ENCODE measurements at places on chromosomes 7 and 10.

GRCh38 chr7:1058821-1059199 is 14.5 kb downstream of the GPR146 start:
- DNase-seq: no peak

DNA sequence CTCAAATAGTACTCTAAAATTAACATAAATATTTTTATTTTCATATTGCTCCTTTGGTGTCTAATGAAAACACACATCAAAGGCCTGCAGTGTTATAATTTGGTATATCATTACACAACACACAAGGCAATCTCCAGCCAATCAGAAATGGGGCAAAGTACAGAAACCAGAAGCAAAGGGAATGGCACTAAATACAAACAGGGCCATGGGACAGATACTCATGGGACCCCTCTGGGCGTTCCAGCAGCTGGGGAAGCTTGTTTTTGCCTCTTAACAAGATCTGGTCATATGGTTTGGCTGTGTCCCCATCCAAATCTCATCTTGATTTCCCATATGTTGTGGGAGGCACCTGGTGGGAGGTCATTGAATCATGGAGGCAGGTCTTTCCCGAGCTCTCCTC is 551.8 kb upstream of the NRP1 start:
- no peak for DNase-seq

DNA sequence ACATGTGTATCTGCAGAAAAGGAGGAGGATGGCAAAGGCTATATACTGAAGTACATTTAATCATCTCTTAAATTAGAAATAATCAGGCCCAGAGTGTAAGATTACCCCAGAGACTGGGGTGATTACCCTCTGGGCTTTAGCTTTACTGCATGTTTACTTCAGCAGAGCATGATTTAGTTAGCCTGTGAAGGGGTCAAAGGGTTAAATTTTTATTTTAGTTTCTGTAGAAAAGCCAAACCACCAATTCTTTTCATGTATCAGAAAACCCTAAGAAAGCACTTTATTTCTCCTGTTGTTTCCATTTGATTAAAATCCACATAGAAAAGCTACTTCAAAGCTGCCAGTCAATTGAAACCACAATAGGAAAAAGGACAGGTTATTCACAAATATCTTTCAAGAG is 101.5 kb upstream of the LSM8 start:
- no peak for DNase-seq

- peak; percentile 89 for DNase-seq
Measured at GRCh38 chr7:135659159-135659846, 3.0 kb upstream of the STMP1 start.

GRCh38 chr10:128476845-128477244 is 350.6 kb upstream of the MKI67 start:
- no peak for DNase-seq

DNA sequence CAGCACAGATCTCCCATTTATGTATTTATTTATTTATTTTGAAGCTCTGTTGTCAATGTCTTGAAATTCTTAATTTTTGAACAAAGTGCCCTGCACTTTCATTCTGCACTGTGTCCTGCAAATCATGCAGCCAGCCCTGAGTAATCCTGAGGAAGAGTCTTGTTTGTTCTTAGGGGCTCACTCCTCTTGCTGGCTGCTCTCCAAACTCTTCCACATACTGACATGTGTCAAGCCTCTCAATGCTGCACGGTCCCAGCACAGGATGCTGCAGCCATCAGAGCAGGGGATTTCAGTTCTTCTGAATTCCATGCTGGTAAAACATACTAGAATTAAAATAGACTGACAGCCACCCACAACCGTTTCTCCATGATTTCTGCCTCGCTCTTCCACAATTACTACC is 207.2 kb downstream of the PARD3 start:
- peak; percentile 68 for DNase-seq

DNA sequence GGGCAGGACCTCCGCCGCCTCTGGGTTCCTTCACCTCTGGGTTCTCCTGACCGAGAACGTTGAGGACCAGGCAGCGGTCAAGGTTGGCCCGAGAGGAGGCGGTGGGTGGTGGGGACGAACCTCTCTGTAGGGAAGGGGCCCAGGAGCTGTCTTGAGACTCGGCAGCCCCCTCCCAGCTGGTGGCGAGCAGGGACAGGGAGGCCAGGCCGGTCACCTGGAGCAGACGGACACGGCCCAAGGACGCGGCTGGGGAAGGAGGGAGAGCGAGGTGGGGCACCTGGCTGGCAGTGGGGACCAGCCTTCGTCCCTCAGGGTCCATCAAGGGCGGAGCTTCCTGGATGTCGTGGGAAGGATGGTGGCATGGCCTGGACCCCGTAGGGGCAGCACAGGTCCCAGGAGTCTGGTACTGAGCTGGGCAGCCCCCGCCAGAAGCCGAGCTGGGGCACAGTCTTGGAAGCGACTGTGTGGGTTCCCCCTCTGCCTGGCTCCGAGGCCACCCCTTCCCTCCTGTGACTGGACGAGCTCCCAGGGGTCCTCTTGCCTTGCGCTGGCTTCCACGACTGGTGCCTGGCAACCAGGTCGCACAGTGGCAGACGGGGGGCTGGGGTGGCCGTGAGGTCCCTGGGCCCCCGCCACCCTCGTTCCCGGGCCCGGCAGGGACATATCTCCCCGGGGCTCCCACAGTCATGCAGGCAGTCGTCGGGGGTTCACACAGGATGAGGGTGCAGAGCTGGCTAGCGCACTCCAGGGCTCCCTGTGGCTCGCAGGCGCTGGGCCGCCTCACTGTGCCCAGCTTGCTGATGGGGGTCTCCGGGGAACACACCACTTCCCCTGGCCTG is 89.9 kb downstream of the DNAJB6 start:
- DNase-seq: no peak

GRCh38 chr7:7569081-7569527 is 2.4 kb downstream of the MIOS start:
- DNase-seq: no peak

GRCh38 chr7:152869677-152870051 is 110.1 kb downstream of the ACTR3B start:
- DNase-seq: no peak

DNA sequence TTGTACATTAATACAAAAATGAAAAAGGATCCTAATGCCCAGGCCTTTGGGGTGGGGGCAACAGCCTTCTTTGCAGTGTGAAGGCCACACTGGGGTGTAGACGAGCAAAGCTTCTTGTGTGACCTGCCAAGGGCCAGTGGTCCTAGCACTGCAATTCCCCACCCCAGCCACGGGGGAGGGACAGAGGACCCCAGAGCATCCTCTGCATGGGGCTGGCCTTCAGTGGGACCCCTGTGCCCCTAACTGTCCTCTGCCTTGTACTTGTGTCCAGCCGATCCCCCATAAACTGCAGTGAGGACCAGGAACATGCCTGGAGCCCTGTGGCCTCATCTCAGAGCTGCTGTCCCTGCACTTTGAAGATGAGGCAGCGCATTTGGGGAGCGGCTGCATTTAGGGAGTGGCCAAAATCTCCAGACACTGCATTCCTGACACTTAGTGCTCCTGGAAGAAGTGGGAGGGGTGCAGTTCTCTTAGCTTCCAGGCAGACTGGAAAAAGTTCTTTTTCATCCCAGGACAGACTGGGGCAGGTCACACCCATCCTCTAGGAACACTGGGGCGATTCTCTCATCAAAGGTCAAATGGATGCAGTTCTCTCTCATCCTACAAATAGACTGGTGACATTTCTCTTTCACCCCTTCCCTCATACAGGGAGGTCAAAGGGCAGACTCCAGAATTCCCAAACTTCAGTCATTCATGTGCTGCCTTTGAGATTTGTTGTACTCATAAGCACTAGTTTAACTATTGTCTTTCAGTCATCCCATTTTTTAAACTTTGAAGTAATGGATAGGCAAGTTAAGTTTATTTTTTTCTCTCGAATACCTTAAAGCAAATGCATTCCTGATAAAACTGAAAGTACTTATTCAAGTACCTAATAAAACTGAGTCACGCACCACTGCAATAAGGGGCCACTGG is 922 bp upstream of the MYO1G start:
- DNase-seq: no peak

- DNase-seq: no peak
Measured at GRCh38 chr10:101840102-101840684, 3.4 kb downstream of the KCNIP2 start.

DNA sequence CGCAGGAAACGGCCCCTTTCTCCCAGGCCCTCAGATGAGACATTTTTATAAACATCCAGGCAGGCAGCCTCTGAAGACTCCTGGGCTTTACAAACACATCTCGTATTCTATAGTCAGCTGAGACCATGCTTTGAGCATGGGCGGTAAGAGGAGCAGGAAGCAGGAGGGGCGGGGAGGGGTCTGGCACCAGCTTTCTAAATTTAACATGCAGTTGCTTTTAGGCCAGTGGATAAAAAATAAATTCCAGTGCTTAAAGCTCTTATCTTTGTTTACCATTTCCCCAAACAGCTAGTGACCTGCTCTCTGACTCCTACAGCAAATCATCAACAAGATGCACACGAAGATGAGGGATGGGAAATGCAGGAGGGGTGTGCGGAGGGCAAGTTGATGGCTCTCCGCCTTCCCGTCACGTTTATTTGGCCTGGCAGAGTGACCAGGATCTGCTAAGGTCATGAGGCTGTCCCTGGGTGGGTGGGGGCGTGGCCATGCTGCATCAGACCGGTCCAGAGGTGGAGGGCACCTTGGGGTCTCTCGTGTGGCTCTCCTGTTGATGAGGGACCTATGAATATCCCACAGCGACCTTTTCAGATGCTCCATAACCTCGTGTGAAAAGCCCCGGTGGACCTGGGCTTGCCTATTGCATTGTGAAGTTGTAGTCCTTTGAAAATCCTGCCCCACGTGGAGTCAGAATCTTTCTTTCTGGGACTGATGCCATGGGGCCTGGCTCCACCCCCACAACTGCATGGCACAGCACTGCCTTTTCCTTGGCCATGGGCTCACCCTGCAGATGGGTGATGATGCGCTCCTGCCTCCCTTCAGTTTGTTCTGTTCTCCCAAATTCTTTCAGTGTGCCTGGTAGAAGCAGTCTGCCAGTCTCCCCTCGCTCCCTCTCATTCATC is 67.5 kb downstream of the PARP12 start:
- DNase-seq: peak; percentile 27

DNA sequence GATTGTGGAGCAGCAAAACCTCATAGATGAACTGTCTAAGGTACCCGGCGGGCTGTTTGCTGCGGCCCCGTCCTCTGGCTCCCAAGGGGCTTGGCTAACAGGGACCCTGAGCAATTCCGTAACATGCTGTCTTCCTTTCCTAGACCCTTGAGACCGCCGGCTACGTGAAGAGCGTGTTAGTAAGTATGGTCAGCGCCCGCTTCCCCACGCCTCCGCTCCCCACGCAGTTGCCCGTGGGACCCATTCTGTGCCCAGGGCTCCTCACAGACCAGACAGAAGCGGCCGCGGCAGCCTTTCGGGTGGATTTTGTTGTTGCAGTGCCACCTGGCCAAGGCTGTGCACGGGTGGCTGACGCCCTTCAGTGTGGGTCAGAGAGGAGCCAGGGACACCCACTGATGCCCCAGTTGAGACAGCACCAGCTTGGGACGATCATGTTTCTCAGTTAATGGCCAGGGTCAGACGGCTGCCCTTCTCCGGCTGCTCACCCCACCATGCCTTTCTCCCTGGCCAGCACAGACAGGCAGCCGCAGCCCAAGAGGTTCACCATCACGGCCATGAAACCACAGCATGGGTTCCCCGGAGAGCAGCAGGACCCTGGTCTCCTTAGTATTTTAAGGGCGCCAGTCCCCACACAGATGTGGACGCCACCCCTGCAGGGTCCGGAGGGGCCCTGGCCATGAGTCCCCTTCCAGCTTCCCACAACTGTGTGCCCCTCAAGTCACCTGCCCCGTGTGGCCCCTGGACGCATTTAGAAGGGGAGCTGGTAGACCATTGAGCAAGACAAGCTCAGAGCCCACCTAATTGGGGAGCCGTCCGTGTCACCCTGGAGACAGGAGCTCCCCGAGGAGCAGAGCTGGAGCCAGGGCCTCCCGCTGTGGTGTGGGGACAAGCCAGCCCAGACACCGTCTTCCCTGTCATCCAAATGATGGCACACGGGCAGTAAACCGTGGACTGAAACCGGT is 49.4 kb upstream of the DPYSL4 start:
- no peak for DNase-seq

- no peak for DNase-seq
Measured at GRCh38 chr10:33099748-33100147, 141.7 kb upstream of the ITGB1 start.

DNA sequence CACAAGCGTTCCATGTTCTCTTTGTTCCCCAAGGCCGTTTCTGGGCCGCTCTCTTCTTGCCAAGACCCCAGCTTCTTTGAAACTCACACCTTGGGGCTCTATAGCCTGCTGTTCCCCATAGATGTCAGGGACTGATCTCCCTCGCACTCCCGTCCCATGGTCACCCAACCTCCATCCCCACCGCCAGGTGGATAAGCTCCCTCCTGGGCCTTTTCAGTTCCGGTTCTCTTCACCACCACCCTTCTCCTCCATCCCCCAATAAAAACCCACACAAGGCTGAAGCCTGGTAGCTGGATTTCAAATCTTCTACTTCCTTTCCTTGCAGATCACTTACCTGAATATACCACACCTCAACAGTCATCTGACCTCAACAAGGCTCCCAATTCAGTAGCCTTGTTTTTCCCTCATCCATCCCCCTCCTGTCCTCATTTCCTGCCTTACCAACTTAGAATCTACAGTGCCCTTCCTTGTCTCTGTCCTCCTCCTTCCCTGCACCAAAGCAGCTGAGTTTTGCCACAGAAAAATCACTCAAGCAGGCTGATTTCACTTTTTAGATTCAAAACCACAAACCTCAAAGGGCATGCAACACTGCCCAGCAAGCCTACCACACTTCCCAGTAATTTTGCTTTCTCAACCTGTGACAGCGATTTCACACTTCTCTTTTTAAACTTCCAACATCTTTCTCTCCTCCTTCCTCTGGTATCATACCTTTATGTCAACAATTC is 7.7 kb downstream of the SLC37A3 start:
- no peak for DNase-seq

GRCh38 chr10:37289833-37290464 is 164.6 kb downstream of the ANKRD30A start:
- DNase-seq: no peak

DNA sequence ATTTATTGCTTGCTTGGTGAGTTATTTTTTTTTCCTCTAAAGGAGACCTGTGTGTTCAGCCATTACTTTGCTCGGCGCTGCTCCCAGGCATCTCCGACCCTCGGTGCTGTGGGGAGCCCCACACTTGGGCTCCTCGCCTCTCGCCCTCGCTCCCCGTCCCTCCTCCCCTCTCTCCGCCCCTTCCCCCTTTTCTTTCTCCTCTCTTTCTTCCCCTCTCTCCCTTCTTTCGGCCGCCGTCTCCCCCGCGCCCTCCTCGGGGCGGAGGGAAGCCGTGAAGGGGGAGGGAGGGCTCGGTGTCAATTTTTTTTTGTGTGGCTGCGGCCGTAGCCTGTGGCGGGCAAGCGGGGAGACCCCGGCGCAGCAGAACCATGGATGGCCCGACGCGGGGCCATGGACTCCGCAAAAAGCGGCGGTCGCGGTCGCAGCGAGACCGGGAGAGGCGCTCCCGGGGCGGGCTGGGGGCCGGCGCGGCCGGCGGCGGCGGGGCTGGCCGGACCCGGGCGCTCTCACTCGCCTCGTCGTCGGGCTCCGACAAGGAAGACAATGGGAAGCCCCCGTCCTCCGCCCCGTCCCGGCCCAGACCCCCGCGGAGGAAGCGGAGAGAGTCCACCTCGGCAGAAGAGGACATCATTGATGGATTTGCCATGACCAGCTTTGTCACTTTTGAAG is 1.1 kb downstream of the AUTS2 start:
- DNase-seq: no peak

Data from lung microvascular endothelial cell (primary cell).